ENCODE measurements at places on chromosomes 6 and 20.
A peak's percentile ranks its signal among the peaks of the same experiment; 100 is the strongest.

DNA sequence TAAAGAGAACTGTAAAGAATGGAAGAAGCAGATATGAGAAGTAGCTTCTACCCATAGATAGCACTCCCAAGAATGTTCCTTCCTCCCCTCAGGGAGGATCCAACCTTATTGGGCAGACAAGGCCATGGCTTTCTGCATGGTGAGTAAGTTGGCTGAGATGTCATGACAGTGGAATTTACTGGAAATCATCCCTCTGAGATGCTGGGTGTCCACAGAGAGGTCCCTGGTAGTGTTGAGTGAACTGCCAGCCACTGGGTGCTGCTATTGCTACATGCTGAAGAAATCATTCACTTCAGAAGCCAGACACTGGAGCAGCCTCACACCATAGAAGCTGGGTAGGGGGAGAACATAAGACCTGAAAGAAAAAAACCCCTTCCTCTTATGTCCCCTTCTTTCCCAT lies 46.4 kb upstream of the FERMT1 start:
- DNase-seq = no peak

- no peak for DNase-seq
Measured at GRCh38 chr6:97563529-97563928, 280.5 kb upstream of the MMS22L start.

DNA sequence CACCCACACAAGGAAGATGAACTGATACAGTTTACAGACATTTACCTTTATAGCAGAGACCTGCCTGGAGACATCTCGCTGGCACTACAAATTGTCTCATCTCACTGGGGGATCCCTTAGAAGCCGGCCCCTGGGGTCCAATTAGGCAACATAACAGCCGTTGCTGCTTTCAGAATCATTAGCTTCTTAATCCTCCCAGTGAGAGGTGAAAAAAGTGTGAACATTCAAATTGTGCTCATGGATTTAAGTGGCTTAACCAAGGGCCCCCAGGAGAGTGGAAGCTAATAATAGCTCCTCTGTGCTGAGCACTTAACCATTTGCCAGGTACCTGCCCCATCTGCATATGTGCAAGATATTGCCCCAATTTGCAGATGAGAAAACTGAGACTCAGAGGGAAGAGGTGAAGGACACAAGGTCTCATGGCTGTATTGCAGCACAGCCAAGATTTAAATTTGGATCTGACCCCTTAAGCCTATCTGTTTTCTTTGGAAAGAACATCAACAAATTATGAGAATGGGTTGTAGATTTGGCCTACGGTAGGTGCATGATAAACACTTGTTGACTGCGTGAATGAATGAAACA lies 101.0 kb downstream of the EYA2 start:
- DNase-seq = no peak

- no peak for DNase-seq
Measured at GRCh38 chr6:34926655-34927054, 37.6 kb downstream of the ANKS1A start.

- DNase-seq = no peak
Measured at GRCh38 chr6:168363811-168364792, 44.5 kb upstream of the DACT2 start.

- no peak for DNase-seq
Measured at GRCh38 chr20:9330151-9330550, 184.2 kb upstream of the LAMP5 start.

- no peak for DNase-seq
Measured at GRCh38 chr6:35330541-35331119, 11.7 kb upstream of the PPARD start.

DNA sequence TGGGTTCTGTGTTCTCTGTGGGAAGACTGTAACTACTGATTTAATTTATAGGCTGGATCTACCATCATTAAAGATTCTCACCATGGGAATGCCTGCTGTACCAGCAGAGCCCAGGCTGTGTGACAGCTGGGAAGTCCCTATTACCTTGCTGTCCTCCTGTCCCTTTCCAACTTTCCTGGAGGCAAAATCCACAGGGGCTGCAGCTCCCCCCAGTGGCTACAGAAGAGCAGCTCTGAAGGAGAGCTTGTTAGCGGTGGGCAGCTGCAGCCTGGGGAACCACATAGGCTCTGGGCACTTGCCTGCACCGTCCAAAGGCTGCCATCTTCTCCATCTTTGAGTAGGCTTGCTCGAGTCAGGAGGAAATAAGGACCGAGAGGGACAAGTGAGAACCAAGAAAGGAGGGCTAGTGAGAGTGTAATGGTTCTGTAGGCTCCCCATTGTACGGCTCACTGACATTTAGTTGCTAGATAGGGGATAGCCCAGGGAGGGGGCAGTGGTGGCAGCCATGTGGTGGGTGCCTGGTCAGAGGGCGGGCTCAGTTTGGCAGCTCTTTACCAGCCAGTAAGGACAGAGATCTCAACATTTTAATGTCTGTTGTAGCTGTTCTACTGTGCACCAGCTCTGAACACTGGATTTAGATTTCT lies 155.1 kb upstream of the MLIP start:
- DNase-seq = peak; percentile 83

GRCh38 chr20:64076061-64076997 lies 3.0 kb downstream of the RGS19 start:
- peak; percentile 42 for DNase-seq

DNA sequence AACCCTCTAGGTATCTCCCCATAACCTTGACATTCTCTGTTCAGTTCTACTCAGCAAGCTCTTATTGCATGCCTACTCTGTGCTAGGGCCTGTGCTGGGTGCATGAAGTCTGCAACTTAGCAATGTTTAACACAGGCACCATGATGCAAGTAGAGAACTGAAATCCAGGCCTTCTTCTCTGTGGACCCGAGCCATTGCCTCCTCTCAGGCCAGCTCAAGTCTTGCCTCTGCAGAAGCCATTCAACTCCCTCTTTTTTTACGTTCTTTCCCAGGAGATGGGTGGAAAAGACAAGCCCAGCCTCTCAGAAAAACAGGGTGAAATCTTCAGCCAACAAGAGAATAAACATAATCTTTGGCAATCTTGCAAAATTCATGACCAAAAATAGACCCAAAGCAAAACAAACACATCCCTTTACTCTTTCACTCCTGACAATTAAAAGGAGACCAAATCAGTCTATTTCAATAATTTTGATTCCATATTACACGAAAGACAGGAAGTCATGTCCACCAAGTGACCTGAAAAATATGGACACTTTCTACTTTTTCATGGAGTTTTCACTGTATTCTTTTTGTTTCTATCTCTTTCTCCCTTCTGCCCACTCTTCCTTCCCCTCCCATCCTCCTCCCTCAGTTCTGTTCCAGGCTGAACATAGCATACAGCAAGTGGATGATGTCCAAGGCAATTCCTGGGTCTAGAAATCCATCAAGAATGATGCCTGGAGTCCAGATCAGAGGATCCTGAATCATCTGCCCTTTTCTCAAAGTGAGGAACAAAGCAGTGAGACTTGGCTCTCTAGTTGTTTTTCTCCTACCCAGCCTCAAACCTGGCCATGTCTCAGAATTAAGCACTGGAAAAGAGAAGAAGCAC lies 45.4 kb upstream of the MOCS1 start:
- DNase-seq = no peak

GRCh38 chr6:124482071-124482491 lies 480.2 kb upstream of the RNF217 start:
- DNase-seq = no peak

- DNase-seq = no peak
Measured at GRCh38 chr20:61185841-61186601, 66.0 kb upstream of the CDH4 start.

DNA sequence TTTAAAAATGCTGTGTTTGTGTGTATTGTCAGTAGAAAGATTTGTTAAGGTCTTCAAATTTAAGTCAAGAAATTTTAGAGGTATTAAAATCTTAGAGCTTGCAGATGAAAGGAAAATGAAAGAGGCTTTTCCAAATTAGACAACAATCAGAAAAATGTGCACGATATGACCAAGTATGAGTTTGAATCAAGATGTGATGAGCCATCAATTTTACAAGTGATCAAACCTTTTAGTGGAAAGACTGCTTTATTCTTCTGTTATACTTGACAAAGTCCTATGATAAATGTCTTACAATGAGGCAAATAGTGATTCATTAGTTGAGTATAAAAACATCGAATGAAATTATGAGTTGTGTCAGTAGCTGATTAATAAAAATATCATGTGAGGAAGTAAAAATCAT lies 19.6 kb upstream of the CST1 start:
- DNase-seq = no peak

- no peak for DNase-seq
Measured at GRCh38 chr20:24422091-24422760, 47.2 kb upstream of the SYNDIG1 start.

GRCh38 chr6:20978151-20978614 lies 443.9 kb downstream of the CDKAL1 start:
- no peak for DNase-seq

DNA sequence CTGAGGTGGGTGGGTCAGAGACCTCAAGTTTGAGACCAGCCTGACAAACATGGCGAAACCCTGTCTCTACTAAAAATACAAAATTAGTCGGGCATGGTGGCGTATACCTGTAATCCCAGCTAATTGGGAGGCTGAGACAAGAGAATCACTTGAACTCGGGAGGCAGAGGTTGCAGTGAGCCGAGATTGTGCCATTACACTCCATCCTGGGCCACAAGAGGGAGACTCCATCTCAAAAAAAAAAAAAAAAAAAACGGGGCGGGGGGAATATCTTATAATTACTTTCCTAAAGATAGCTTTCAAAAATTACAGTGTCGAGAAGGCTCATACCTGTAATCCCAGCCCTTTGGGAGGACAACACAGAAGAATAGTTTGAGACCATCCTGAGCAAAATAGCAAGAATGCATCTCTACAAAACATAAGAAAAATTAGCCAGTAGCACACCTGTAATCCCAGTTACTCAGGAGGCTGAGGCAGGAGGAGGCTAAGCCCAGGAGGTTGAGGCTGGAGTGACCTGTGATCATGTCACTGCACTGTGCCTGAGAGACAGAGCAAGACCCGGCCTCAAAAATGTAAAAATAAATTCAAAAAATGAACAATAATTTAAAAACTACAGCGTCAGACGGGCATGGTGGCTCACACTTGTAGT lies 25.8 kb downstream of the CBFA2T2 start:
- DNase-seq = no peak

DNA sequence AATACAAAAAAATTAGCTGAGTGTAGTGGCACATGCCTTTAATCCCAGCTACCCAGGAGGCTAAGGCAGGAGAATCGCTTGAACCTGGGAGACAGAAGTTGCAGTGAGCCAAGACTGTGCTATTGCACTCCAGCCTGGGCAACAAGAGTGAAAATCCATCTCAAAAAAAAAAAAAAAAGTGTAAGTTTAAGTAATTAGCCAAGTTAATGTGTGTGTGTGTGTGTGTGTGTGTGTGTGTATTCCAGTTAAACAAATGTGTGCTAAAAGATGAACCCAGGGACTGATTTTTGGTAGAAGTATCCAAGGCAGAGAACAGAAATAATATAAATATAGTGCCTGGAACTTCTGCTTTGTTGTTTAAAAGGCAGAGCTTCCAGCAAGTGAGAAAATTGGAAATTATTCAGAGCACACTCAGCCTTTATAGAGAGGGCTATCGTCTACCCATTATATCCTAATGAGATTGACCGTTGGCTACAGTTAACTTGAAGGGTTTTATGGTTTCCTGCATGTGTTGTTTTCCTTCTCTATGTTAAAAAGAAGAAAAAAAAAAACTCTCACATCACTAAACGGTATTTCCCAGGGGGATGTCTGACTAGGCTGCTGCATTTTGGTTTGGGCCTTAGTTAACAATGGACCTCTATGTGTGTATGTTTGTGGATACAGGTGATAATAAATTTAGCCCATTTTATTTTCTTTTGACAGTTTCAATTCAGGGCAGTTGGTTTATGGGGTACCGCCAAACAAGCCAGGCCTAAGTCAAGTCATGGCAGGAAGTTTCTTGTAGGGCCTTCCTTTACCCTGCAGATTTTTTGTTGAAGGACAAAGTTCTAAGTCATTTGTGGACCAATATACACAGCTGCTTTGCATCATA lies 9.8 kb downstream of the SOX4 start:
- DNase-seq = no peak

DNA sequence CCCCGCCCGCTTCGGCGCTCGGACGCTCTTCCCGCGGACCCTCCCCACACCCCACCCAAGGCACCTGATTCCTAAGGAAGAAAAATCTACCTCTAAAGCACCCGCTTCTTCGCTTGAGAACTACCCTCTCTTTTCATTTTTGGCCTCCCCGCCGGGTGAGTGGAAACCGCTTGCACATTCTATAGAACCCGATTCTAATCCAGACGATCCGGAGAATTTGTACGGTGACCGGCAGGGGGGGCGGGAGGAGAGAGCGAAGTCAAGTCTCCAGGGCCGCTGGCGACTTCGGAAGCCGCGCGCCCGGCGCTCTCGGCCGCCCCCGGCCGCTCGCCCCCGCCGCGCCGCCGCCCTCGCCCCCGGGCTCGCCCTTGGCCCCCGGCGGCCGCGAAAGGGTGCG lies at the start of gene RBM24:
Gene RBM24, plus strand, starts transcription at position 262 of the 397 bp plus-strand sequence. CDS start 221 bp downstream, outside the sequence.
- DNase-seq = peak; percentile 80

DNA sequence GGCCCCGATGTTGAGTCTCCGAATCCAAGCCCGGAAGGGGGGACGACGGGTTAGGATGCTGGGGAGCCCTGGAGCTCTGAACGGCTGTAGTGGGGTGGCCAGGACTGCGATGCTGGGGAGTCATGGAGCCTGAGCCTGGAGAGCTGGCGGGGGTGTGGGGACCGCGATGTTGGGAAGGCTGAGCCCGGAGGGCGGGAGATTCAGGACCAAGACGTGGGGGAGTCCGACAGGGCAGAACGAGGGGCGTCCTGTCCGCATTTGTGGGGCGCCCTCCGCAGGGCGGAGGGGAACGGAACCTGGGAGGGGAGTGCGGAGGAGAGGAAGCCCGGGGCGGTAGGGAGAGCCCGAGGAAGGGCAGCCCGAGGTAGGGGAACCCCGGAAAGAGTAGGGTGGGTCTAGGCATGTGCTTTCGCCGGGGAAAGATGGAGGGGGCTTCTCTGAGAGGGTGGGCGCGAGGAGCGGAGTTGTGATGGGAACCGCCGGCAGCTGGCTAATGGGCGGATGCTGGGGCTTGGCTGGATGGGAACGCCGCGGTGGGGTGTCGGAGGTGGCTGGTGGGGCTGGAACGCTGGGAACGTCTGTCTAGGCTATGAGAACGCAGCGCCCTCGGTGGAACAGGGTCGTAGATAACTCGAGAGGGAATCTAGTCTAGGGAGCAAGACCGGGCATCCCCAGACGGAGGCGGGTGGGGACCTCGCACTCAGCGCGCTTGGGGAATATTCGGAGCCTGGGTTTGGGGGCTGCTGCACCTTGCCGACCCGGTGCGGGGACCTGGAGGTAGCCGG lies 684 bp downstream of the PAQR8 start:
- DNase-seq = peak; percentile 47
